ENCODE measurements at places on chromosomes 4 and X.
A peak's percentile ranks its signal among the peaks of the same experiment; 100 is the strongest.

DNA sequence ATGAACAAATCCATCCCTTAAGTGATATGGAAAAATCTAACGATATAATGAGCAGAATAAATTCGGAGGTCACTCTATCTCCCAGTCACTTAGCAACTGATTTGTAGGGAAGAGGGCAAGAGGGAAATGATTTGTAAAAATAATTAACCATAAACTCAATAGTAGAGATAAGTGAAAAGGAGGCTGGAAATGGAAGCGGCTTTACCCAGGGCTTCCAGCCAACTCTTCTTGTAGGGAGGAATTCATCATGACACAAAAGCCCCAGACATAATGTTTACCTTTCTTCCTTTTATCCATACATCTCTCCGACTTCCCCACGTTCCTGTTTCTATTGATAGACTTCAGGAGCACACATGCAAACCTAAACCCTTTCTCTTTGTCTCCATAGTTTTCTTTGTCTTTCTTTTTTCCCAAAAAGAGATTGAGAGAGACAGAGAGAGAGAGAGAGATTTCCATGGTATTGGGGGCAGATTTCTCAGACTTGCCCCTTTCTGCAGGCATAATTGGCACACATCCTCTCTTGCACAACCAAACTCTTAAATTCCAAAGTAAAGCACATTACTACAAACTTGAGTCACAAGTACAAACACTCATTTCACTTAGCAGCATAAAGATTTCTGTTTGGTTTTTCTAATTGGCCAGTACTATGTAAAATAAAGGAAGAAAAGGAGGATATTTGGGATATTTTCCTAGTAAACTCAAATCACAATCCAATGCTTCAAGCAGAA, 140.9 kb downstream of the MAPK10 start:
- no peak for DNase-seq

- DNase-seq, result no peak
Observed at GRCh38 chrX:19121898-19122640, at the start of gene ADGRG2. ADGRG2 (minus strand) TSS chrX:19122468; CDS start chrX:19068834, 53,634 bp downstream.

- DNase-seq, result no peak
Observed at GRCh38 chr4:24172406-24172805, 282.6 kb upstream of the PPARGC1A start.

GRCh38 chr4:184994623-184995010, 23.7 kb upstream of the HELT start:
- no peak for DNase-seq

- no peak for DNase-seq
Observed at GRCh38 chr4:78512357-78512920, 39.1 kb upstream of the ANXA3 start.

- DNase-seq, result peak; percentile 57
Observed at GRCh38 chr4:72326692-72327632, 242.1 kb downstream of the ADAMTS3 start.

- no peak for DNase-seq
Observed at GRCh38 chr4:29009908-29010307, 1710.3 kb upstream of the PCDH7 start.

DNA sequence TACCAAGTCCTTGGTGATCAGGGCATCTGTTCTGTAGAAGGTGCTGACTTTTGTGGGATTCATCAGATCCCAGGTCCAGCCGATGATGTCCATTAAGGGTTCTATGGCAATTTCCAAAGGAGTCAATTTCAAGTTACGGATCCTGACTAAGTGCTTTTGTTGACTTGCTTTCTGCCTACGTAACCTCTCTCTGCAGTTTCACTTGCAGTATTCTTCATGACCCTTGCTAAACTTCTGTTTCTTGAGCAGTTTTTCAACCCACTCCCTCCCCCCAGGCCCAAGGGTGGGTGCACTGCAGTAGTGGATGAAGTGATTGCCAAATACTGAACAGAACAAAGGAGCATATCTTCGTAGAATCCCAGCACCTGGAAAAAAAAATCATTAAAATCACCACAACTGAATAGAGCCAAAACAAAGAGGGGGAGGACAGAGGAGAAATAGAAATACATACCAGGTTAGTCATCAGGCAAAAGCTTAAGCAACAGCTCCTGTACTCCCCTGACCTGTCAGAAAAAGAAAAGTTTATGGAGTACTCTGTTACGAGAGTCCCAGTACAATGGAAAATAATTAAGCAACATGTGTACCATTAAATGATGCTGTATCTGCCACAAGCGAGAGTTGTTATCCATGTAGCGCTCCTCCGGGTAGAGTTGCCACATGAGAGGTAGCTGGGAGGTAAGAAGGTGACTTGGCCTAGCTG, 5.8 kb downstream of the CMC4 start:
- DNase-seq, result no peak

Data from NCI-H1694 (cell line).